ENCODE measurements at places on chromosomes 7 and 10.

- DNase-seq, result no peak
Observed at GRCh38 chr10:93912444-93912843, 18.7 kb downstream of the SLC35G1 start.

DNA sequence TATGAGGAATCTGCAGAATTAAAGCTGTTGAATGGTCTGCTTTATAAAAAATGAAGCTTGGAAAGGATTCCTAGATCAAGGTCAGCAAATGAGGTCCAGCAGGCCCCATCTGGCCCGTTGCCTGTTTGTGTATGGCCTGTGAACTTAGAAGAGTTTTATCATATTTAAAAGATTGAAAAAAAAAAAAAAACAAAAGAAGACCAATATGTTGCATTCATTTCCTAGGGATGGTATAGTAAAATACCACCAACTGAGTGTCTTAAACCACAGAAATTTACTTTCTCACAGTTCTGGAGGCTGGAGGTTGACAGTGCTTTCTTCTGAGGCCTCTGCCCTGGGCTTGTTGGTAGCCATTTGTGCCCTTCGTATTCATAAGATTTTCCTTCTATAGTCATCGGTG is 109.2 kb downstream of the PPP1R3A start:
- DNase-seq, result no peak

GRCh38 chr7:12475362-12476063 is 71.8 kb upstream of the VWDE start:
- DNase-seq, result no peak

- no peak for DNase-seq
Observed at GRCh38 chr10:117684672-117685211, 142.2 kb downstream of the EMX2 start.

GRCh38 chr7:78709658-78710057 is 743.8 kb downstream of the MAGI2 start:
- DNase-seq, result no peak

DNA sequence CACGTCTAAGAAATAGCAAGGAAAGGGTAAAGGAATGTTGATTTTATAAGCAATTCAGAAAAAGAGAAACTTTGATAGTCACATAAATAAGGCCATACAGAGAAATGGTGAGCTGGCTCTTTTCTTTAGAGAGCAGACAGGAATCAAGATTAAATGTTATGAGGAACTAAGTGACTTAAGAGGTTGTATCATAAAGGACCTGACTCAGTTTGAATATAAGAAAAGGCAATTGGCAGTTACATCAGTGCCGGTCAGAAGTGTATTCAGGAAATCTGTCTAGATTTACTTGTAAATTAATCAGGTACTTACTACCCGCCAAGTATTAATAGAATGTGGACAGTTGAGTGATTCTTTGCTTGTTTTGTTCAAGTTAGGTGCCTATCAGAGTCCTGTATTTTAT is 2.1 kb downstream of the MRPL32 start:
- DNase-seq, result no peak

DNA sequence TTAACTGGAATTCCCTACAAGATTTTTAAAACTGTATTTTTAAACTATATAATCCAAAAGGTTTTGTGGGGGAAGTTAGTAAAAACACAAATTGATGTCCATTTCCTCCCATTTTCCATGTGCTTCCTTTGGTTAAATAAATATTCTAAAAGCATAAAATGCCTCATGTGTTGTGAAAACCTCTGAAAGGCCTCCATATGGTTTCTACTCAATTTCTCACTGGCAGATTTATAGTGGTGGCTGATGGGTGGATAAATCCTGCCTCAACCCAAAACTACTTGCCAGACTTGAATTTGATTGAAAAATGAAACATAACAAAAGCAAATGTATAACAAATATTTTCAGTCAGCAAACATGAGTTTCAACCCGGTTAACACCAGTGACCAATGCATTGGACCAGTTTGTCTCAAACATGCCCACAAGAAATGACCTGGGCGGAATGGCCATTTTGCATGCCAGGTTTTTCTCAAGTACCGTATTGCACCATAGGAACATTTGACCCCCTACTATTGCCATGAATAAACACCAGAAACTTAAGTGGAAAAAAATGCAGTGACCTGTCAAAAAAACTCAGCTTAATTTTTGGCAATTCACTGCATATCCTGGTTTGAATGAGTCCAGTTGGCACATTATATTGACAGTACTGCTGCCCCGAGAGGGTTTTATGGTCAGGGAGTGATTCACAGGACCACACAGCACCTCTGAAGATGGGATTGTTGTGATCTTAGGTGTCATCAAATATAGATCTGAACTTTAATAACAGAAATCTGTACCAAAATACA is 454.6 kb upstream of the ANKRD30A start:
- no peak for DNase-seq

DNA sequence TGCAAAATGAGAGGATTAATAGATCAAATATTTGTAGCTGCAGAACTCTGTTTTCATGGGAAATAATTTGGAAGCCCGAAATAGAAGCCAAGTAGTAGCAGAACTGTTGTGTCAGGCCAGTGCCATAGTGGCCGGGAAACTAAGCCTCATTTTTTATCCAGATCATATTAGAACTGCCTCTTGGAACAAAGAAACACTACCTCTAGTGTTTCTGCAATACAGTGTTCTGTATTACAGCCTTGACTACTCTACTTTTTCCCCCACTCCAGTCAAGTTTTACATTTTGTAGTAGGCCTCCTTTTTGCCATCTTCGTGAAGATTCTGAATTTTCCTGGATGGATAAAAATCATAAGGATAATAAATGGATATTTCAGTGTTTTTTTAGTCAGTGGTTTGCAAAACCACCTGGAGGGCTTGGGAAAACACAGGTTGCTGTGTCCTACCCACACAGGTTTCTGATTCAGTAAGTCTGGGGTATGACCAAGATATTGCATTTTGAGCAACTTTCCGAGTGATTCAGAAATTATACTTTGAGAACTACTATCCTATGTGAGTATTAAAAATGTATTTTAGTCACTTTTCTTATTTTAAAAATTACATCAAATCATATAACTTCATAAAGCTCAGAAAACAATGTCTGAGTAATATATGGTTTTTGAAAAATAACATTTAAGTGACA is 326.2 kb upstream of the KAT6B start:
- no peak for DNase-seq

DNA sequence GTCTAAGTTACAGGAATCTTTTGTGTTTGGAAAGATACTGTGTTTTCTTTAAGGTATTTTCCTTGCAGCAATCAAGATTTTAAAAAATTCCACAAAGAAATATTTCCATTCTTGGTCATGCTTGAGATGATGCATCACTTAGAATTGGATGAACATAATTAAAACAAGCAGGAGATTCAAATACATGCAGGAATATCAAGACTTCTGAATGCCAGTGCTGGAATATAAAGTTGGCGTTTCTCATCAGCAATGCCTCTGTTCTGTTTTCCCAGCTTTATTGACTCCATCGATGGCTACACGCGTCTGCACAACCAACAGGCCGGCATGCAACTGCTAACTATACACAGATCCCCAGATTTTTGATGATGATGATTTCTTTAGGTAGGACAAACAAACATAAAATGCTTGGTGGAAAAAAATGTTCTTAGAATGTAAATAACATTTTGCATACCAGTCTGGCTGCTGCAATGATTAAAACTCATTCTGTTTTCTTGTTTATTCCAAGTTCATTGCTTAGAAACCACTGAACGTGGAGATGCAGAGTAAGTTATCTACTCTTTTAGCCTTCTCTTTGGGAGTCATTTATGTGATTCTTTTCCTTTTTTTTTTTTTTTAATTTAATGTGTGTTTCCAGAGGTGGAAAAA is 91.3 kb upstream of the FAM171A1 start:
- DNase-seq, result no peak

GRCh38 chr10:44335330-44336021 is 49.4 kb downstream of the CXCL12 start:
- no peak for DNase-seq

DNA sequence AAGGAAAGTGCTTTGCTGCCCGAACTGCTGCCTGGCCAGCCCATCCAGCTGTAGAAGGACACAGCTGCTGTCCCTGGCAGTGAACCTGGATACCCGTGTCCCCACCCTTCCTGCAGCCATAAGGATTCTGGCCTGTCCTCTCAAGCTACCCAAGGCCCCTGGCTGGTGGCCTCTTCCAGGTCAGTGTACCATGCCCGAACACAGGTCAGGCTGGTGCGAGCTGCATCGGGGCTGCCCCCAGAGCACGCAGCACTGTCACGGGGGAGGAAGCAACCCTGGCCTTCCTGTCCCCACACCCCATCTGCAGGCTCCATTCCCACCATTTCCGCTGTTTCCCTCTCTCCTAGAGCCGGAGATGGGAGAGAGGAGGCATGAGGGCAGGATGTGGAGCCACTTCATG is 30.5 kb upstream of the PWWP2B start:
- no peak for DNase-seq

DNA sequence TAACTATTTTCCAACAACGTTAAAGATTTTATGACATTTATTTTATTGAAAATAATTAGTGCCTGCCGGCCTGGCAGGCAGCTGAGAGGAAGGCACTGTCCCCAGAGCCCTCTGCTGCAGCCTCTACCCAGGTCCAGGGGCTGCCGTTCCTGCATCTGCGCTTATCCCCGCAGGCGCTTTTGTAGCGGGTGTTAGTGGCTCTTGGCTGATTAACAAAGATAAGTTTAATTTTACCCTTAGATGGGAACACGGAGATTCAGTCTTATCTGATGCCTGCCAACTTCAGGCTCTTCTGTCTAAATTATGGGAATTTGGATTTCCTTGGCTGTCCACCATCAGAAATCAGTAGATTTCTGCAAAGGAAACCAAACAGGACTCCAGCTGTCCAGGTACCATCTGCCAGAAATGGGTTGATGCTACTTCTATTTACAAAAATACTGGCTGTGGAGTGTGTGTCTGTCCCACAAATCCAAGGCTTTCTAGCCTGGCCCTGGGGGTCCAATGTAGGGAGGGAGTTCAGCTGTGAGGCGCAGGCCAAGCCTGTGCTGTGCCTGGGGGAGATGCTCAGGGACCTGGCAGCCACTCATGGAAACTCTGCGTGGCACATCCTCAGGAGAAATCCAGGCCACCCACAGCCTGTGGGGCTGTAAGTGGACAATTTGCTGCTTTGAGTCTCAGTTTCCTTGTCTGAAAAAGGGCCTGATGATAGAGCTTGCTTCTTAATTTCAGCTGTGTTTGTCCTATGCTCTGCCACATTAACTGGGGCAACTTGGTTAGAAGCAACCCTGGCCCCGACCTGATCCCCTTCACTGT is 62.0 kb upstream of the IGFBP3 start:
- no peak for DNase-seq

GRCh38 chr7:150780292-150780691 is 19.9 kb downstream of the TMEM176B start:
- DNase-seq, result no peak

DNA sequence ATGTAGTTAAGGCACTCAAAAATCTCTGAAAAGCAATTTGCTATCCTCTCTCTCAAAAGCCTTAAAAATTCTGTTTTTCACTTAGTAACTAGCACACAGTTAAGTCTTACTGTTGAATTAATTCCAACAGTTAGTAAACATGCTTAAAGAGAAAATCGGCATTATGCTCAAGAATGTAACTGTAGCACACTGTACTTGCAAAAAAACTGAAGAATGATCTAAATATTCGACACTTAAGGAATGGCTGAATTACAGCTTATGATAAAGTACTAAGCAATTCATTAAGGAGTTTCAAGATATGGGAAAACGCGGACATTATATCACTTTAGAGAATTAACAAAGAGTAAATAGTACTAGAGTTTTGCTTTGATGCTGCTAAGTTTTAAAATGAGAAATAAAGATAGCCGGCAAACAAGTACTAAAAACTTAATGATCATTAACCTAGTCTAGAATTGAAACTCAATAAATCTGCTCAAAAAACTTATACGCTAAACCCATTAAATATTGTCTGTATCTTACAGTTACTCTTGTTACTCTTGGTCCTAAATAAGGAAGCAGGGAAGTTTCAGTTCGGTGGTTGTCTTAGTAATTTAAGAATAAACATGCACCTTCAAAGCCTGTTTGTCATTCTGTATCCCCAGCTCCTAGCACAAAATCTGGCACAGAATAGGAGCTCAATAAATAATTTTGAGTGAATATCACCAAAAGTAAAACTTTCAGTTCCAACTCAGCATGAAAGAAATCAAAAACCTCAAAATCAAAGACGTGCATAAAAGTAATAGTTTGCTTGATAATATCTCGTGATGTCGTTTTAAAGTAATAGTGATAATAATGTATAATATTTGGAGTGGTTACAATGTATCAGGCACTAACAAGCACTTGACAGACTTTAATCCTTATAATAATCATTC is 1.2 kb downstream of the TRDMT1 start:
- no peak for DNase-seq

DNA sequence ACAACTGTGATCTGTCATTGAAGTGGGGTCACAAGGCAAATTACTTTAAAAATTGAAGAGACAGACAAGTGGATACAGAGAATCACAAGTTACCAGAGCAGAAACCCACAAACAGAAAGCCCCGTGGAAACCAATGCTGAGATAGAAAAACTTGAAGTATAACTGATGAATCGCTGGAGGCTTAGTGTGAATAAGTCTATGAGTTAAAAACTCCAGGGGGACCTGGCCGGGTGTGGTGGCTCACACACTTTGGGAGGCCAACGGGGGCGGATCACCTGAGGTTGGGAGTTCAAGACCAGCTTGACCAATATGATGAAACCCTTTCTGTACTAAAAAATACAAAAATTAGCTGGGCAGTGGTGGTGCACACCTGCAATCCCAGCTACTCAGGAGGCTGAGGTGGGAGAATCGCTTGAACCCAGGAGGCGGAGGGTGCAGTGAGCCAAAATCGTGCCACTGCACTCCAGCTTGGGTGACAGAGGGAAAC is 69.7 kb upstream of the ZNRF2 start:
- no peak for DNase-seq

GRCh38 chr10:121800146-121800545 is 127.7 kb downstream of the ATE1 start:
- no peak for DNase-seq

- no peak for DNase-seq
Observed at GRCh38 chr7:6193709-6194108, 78.7 kb downstream of the CYTH3 start.

DNA sequence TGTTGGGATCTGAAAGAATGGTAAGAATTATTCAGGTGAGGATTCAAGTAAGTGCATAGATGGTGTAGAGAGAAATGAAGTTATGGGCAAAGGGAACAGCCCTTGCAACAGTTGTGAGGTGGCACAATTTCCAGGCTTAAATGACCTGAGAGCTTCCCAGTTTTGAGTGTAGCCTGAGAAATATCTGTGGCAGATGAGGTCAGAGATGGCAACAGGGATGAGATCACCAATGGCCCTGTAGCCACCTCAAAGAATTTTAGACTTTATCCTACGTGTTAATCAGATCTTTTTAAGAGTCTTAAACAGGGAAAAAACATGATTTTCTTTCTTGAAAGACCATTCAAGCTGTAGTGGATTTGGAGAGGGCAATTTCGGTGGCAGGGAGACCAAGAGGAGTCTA is 1.9 kb upstream of the NRF1 start:
- DNase-seq, result no peak
